ENCODE measurements at places on chromosomes 4 and X.

DNA sequence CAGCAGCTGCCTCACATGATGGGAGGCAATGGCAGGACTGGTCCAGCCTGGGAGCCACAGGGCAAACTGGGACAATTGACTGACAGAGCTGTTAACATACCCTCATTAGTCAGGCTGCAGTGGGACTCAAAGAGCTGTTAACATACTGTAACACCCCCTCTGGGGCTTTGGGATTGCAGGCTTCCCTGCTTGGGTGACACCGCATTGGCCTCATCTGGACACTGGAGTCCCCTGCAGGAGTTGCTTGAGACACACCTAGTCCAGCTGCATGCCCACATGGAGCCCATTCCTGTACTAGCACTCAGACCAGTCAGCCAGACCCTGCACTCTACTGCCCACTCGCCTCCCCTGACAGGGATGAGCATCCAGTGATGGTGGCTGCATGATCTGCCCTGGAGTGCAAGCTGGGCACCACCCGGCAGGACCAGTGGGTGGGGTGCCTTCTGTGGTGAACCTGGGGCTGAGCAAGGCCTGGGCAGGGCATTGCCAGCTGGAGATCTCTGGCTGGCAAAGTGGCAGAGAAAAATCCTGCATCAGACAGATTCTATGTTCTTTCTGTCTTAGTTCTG is 138.8 kb downstream of the DTHD1 start:
- DNase-seq = no peak

GRCh38 chr4:140844061-140844460 is 87.9 kb upstream of the TBC1D9 start:
- DNase-seq = no peak

DNA sequence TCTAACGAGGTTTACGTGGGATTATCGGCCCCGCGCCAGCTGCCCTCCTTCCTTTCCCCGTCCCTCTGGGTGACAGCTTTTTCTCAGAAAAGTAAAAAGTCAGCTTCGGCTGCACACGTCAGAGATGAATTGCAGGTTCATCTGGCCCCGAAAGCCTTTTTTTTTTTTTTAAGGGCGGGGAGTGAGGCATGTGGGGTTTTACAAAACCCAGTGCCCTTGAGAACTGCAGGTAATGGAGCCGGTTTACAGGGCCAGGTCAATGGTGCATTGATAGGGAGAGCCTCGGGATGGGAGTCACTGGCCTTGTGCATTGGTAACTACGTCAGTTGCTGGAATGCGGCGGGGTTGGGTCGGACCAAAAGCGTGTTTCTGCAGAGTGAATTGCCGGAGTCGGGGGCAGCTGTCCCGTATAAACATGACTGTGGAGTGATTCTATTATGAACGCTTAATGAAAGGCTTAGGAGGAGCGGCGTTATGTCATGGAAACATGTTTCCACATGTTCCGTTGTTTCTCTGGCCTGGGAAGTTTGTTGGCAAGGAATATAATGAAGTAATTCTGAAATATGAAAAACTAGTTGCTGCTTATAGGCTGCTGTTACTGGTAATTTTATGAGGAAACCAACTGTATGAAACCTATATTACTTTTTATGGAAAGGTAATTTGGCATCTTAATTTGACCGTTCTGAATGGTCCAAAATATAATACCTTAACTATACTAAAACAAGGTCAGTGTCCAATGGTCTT is 1.1 kb downstream of the HSPA4L start:
- DNase-seq = no peak

DNA sequence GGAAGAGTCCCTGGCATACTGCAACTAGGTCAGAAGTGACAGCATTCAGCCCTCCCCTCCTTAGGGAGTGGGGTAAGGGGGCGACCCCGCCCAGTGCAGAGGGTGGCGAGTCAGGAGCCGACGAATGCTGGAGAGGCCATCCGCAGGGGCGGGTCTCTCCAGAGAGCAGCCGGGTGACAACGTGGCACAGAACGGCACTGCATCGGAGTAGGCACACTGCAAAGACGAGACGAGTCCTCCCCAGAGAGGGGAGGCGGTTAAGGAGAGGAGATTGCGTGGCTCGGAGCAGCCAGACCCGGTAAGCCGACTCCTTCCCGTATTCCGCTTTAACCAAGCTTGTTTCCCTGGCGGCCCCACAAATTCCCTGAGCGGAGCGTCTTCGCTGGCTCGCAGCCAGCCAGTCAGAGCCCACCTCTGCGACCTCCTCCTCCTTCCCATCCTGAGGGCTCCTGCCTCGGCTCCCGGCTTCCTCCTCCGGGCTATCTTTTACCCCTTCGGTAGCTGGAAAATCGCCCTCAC is 54.9 kb downstream of the LINC00632 start:
- DNase-seq = no peak

- DNase-seq = no peak
Measured at GRCh38 chrX:72262077-72262476, 15.0 kb downstream of the RPS4X start.

DNA sequence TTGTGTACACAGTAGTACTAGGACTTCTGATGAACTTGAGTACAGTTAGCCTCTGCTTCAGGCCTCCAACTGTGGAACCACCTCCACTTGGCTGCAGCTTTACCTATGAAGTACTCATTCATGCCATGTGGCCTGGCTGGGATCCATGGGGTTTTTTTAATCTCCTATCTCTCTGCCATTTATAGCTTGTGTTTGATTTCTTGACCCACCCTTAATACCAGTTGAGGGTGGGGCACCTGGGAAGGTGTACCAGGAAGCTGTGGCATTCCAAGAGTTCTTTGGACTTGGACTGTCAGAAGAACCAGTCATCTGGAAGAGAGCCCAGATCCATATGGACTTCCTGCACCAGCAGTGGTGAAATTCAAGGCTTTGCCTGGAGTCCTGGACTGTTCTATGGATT is 230.1 kb downstream of the SHROOM3 start:
- DNase-seq = no peak

DNA sequence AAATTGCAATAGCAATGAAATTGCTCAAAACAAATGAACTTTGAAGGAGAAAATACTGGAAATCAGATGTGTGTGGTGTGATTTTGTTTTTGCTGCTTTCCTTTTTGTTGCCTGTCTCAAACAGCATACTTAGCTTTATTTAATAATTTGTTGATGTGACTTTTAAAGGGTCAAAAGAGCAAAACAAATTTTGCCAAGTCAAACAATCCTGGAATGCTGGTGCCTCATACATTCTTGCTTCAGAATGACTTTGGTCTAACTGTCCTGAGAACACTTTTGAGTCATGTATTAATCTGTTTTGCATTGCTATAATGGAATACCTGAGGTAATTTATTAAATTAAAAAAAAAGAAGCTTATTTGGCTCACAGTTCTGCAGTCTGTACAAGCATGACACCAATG is 3.4 kb downstream of the PF4V1 start:
- no peak for DNase-seq

DNA sequence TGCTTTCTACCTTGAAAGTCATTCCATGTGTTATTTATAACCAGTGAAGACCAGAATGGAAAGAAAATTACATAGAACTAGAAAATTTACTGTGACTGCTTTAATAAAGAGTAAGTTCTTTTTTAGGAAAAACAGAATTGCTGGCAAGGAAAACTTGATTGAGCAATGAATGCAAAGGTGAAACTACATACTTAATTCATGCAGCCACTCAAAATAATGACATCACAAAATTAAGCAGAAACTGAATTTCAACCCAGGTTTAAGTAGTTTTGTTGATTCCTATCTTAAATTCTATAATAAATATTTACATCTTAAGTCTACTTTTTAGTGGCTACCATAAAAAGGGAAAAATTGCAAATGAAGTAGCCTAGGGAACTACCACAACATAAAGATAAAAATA is 14.0 kb downstream of the CHM start:
- no peak for DNase-seq

DNA sequence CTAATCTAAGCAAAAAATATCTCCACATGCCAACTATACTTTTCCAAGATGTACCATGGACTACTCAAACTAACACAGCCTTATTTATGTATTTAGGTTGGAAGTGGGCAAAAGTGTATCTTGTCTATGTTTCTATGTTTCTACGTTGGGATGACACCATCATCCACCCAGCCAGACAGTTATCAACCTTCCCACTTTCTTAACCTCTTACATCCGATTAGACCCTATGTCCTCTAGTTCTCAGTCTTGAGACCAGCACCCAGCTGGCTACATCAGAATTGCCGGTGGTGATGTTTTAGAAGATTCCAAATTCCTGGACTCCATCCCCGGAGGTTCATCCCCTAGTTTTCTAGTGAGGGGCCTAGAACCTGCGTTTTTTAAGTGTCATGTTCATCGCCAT is 1.0 kb upstream of the AASDH start:
- no peak for DNase-seq

GRCh38 chrX:73851014-73852009 is 288.3 kb downstream of the CHIC1 start:
- no peak for DNase-seq

GRCh38 chr4:141900856-141901255 is 264.5 kb downstream of the IL15 start:
- no peak for DNase-seq

DNA sequence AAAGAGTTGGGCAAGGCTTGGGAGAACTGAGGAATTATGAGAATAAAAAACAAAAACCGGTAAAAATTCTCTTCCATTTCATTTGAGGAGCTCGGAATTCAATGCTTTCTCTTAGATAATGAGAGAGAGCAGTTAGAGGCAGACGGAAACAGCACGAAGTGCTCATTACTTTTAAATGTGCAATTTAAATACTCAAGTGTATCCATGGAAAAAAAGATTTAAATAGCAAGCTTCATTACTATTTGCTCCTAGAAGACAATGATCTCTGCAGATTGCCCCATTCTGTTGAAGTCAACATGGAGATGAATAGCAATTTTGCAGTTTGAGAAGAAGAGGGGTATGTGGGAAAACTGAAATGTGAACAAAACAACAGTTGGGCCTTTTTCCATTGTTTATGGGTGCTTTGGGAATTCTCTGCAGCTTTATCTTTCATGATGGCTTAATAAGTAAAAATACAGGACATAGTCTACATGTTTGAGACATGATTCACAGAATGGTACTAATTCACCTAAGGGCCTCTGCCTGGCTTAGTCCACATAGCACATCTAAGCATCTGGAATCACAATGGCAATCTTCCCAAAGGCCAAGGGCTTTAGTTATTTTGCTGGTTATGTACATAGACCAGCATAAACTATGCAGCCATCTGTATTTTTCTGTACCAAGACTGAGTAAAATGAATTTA is 512.7 kb upstream of the FAT1 start:
- no peak for DNase-seq

DNA sequence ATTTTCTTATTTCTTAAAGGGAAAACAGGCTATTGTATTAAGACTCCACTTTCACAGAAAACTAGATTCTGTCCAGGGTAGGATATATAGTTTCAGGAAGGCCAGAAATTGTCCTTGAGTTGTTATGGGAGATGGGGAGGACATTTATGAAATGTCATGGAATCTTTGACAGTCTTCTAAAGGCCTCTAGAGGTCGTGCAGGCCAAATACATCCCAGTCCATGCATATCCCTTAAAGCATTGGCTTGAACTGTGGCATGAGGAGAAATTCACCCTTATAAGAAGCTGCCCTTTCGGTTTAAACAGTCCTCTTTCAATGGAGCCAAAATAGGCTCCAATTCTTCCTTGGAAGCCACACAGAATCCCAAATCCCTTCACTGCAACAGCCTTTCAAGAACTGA is 183.6 kb upstream of the NOCT start:
- no peak for DNase-seq

GRCh38 chr4:68373513-68373912 is 23.6 kb upstream of the YTHDC1 start:
- no peak for DNase-seq

DNA sequence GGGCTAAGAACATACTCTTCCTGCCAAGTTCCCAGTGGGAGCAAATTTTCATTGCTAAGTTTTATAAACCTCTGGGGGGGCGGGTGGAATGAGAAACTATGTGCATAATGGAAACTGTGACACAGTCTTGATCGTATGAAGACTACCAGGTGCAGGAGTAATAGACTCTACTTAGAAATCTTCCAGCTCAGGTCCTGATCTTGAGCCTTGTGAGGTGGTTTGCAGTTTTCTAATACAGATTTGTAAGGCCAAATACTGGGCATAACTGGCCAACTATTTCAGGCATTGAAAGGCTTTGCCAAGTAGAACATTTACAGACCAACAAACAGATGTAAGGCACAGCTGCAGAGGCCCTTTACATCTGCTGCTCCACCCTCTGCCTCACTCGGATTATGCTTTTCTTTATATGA is 89.7 kb upstream of the CBR4 start:
- DNase-seq = no peak

DNA sequence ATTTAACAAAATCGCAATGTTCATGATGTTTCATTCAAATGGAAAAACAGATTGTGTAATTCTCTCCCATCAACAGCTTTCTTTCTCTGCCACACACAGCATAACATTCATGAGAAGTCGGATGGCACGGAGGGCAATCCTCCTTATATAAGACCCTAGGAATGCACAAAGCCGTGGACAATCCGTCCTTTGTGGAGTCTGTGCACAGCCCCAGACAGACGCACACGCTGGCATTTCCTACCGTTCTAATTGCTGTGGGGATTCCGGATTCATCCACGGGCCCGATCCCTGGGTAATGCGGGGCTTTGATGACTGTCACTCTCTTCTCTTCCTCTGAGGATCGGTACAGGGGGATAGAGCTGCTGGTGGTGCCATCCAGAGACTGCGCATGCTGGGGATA is 121.9 kb upstream of the PDLIM3 start:
- DNase-seq = no peak

GRCh38 chr4:161791796-161792556 is 371.8 kb downstream of the FSTL5 start:
- DNase-seq = no peak

DNA sequence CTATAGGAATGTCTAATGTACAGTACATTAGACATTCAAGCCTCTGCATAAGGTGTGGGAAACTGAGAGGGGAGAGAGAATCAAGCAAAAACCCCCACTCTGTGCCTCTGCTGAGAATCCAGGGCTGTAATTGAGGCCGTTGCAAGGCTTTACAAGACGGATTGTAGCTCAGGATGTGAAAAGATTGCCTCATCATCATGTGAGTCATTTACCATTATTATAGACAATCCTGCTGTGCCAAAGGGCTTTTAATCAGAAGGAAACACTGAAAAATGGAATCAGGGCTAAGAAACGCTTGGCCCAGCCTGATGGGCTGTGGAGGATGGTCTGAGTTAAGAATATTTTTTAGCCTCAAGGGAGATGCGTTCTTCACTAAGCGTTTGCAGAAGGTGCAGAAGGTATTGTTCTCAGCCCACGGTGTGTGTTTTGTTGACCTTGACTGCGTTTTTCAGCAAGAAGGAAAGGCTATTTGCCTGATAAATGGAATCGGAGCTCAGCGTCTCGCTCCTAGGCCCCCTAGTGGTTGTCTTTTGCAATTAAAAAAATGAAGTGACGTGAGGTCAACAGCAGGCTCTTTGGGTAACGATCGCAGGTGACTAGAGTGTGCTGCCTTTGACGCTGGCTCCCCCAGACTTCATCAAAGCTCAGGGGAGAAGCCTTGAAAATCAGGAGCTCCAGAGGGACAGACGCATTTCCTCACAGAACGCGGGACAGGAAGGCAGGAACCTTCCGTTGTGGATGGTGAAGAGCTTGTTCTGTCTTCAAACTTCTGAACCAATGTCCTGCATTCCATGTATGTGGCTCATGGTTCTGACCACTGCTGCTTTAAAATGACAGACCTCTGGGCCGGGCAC is 18.1 kb upstream of the CHRNA9 start:
- no peak for DNase-seq

- DNase-seq = peak; percentile 26
Measured at GRCh38 chr4:123945301-123945700, 548.7 kb downstream of the SPRY1 start.
